Upper lobe of right lung (tissue), 1 donor: ENCODE measurements at places on chromosomes 13 and 19.

DNA sequence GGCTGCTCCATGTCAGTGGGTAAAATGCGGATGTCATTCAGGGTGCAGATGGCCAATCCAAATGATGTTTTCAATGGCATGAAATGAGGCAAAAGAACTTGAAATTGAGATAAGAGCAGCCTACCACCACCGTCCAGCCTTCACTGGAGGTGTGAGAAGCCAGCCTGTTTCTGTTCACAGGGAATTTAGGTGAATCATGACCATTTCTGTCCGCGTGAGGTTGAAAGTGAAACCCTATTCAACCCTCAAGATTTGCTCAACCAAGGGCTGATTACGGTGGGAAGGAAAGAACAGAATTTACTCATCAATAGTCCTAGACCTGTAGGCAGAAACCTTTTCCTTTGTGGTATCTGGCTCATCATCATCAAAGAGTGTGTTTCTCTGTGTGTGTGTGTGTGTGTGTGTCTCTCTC, 370.7 kb downstream of the COG6 start:
- DNase-seq = no peak

DNA sequence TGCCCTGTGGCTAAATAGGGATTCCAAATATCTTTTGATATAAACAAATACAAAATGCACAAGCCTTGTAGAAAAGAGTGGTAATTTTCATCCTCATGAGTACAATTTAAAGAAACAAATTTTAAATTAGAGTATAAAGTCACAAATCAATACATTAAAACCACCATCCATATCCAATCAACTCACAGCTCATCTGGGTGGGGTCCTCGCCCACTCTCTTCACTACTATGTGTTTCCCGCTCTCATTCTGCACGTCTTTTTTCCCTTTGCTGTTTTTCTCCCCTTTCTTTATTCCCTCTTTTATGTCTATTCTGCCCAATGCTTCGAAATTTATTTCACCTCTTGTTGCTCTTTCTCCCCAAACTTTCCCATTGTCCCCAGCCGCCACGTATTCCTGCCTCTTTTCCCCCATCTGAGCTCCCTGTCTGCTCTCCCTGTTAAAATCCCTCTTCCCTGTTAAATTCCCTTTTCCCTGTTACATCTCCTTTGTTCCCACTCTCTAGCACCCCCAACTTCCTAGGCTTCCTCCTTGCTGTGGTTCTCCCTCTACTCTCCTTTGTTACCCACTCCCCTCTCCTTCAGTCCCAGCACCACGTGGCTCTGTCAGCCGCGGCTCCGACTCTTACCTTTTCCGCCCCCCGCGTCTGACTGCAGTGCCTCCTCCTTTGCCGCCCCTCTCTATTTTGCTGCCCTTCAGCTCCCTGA, 1.3 kb downstream of the ZNF616 start:
- no peak for DNase-seq

GRCh38 chr13:43694146-43694664, 92.6 kb downstream of the ENOX1 start:
- no peak for DNase-seq

DNA sequence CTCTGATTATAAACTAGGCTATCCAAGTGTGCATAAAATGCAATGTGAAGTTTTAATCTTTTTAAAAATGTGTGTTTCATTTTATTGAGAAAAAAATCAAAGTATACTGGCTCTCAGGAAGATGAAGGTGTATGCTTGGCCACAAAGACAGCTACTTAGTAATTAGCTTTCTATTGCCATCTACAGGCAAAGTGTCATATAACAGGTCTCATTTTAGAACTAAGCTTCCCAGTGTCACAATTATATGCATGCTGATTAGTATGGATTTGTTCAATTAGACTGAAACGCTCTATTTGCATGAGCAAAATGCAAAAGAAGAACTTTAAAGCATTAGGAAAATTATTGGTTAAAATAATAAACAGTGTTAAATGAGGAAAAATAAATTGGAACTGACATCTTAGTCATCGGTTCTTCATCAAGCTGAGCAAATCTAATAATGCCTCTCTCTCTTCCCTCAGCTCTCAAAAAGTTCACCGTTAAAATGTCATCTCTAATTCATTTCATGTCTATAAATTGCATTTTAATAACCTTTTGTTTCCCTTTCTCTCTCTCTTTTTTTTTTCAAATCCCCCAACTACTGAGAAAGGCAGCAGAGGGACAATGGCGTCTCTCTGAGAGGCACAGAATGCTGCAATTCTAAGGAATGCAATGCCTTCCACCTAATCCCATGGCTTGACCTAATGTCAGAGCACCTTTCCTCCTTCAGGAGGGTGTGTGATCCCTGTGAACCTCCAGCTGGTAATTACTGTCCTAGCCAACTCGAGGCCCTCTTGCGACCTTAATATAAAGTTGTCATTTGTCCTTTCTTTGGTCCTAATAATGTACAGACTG, 313.1 kb upstream of the MAB21L1 start:
- no peak for DNase-seq

DNA sequence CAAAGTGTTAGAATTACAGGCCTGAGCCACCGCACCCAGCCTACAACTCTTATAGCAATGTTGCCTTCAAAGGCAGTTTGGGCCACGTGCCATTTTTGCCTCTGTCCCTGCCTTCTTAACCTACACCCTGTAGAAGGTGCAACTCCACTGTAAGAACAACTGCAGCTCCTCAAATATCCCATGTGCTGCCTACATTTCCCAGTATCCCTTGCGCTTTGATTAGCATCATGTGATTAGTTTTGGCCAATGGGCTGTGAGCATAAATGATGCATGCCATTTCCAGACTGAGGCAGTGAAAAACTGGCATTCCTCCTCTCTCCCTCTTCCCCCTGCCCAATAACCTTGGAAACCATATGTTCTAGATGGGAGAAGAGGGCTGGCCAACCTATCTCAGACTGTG, 75.2 kb upstream of the MRI1 start:
- DNase-seq = no peak

GRCh38 chr13:93270769-93271742, 44.4 kb downstream of the GPC6 start:
- DNase-seq = no peak

DNA sequence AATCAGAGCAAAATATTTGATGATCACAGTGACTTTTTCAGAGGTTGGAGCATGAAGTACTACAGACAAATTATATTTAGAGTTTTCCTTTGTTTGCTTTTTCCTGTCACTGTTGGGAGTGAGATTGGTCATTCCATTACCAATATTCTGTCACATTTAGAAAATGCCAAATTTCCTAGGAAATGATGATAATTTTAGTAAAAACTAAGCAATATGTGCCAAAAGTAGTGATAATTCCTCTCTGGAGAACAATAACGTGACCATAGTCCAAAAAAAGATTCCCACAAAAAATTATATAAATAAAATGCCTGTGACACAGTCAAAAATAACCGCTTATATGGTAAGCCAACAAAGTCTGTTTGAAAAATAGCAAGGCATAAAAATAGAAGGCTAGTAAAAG, 2719.4 kb downstream of the PCDH9 start:
- DNase-seq = no peak

- no peak for DNase-seq
These were observed 53.7 kb downstream of the ATP7B start for GRCh38 chr13:51957377-51958216.

- DNase-seq = peak; percentile 40
These were observed 380.8 kb downstream of the LMO7 start for GRCh38 chr13:76016799-76017400.

DNA sequence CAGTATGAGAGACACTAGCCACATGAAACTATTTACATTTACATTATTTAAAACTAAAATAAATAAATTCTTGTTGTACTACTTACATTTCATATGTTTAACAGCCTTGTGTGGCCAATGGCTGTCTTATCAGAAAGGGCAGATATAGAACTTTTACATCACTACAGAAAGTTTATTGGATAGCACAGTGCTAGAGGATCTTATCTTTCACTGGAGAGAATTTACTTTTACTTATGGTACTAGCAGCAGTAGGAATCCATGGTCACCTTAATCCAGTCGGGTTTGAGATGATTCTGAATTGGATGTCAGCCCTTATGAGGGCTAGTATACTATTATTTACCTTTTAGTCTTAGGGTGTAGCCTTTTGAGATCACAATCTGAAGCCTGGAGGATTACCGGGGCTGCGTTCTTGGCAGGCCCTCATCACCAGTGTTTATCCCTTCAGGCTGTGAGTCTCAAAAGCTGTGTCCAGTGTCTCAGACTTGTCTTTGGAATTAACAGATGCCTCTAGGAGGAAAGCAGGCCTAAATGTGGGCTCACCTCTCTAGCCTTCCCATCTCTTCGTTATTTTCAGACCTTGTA, 21.7 kb downstream of the IFT88 start:
- DNase-seq = no peak

DNA sequence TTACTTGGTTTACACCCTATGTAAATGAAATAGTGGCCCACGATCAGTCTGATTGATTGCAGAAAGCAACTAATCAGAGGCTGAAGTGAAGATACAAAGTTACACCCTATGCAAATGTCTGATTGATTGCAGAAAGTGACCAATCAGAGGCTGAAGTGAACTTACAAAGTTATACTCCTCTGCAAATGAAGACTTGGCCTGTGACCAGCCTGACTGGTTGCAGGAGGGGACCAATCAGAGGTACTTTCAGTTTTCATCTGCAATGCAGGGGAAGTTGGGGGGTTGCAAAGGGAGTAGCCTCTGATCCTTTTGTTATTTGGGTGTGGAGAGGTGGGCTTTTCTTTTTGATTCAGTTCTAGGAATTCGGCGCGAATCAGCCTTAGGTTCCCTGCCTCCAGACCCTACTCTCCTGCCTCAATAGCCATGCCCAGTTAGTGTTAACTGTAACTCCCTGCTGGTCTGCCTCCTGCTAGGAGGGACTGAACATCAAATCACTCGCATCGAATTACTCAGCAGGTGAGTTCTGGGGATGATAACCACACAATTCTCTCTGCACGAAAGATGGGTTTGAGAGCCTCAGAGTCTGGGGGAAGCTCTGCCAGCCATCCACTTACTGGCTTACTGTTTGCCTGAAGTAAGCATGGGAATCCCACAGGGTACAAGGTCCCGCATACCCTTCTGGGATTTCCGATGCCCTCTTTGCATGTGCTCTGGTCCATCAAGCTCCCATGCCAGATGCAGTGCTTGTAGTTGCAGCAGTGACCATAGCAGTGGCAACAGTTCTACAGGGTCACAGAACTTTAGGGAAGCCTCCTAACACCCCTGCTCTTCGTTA, 7.5 kb downstream of the ARL11 start:
- no peak for DNase-seq

DNA sequence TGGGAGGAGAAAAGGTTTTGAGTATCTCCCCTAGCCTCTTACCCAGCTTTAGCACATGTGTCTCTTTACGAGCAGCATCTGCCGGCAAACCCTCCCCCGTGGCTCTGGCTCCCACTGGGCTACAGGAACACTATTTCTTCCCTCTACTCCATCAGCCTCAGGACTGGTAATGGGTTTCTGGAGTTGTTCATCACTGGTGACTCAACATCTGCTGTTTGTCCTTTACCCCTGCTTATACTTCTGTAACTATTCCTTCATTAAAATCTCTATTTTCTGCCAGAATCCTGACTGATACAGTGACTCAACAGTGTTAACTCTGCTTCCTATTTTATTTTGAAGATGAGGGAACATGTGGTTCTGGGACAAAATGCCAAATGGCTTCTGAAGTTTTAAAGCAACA, 437.3 kb upstream of the HTR2A start:
- no peak for DNase-seq

- peak; percentile 61 for DNase-seq
These were observed 1.3 kb downstream of the LSR start for GRCh38 chr19:35249848-35250711.

DNA sequence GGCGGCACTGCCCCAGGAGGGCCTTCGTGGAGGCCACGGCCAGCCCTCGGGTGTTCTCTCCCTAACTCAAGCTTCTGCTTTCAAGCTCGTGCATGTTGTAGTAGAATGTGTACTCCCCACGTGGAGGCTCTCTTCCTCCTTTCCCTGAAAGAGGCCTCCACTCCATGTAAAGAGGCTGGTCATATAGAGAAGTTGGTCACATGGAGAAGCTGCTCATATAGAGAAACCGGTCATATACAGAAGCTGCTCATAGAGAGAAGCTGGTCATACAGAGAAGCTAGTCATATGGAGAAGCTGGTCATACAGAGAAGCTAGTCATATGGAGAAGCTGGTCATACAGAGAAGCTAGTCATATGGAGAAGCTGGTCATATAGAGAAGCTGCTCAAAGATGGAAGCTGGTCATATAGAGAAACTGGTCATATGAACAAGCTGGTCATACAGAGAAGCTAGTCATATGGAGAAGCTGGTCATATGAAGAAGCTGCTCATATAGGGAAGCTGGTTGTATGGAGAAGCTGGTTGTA, 152.5 kb downstream of the COL4A1 start:
- no peak for DNase-seq

- DNase-seq = peak; percentile 74
These were observed 1.1 kb upstream of the SWSAP1 start for GRCh38 chr19:11373166-11373884.

- no peak for DNase-seq
These were observed 271.9 kb downstream of the SLITRK6 start for GRCh38 chr13:85527316-85527715.

DNA sequence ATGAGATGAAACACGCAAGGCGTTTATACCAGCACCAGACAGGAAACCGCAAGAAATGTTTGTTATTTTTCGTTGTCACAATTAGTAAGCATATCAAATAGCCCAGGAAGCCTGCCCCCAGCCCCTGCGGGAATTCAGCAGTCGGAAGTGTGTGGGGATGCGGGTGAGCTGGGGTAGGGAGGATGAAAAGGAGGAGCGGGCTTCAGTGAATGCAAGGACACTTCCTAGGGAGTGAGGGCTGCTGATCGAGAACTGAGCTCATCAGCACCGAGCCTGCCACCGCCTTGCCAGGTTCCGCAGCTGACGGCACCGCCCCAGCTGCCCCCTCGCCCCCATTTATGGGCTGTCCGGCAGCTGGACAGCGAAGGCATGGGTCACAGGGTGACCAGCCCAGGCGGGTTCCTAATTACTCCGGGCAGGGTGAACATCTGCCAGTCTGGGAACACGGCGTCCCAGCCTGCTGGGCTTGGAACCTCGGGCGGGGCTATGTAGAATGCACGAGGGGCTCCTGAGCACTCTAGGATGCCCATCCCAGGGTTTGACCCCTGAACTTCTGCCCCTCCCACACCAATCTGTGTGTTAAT, 1.6 kb upstream of the BEST2 start:
- DNase-seq = no peak

DNA sequence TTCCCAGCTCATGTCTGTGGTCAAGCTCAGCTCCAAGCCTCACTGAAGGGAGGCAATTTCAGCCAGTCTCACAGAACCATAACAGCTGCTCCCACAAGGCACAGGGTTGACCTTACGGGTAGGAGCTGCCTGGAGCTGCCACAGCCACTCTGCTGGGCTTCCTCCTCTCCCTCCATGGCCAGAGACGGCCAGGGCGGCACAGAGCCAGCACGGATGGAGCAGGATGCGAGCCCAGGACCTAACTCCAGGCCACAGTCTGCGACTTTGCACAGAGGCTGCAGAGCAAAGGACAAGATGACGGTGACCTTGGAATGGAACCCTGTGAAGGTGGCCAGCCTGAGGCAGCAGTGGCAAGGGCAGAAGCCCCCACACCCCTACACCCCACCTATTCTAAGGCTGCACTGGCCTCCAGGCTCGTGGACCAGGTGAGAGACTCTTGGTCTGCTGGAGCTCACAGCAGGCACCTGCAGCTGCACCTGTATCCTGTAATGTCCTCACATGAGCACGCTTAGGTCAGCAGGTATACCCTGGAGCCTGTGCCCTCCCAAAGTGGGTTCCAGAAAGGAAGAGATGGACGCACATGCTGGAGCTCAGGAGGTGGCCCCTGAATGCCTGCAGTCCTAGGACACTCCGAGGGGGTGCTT, 29.6 kb downstream of the ADPRHL1 start:
- no peak for DNase-seq
